ENCODE measurements at places on chromosomes 13 and 19.

DNA sequence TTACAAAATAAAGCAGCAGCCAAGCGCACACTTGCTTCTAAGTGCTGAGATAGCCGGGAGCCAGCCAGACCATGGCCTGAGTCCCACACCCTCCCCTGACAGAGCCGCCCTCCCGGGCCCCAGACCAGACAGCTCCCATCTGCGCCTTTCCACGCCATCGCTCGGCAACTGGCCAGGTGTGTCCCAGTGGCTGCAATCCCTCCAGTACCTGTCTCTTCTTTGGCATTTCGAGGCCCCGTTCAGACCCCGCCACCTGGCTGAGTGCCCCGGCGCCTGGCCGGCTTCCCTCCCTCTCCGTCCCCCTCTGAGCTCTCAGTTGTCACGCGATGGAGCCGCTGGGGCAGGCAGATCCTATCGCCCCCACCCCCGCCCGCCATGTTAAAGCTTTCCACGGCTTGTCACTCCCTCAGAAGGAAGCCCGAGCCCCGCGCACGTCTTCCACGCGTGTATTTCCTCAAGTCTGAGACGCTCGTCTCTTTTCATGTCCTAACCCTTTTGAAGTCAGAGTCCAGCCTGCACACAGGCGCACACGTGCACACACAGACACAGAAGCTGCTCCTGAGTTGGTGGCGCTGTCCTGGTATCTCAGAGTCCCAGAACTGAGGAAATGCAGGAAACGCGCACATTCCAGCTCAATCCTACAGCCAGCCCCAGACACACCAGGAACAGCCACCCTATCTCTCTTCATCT is 7.9 kb downstream of the MLLT1 start:
- DNase-seq = no peak

DNA sequence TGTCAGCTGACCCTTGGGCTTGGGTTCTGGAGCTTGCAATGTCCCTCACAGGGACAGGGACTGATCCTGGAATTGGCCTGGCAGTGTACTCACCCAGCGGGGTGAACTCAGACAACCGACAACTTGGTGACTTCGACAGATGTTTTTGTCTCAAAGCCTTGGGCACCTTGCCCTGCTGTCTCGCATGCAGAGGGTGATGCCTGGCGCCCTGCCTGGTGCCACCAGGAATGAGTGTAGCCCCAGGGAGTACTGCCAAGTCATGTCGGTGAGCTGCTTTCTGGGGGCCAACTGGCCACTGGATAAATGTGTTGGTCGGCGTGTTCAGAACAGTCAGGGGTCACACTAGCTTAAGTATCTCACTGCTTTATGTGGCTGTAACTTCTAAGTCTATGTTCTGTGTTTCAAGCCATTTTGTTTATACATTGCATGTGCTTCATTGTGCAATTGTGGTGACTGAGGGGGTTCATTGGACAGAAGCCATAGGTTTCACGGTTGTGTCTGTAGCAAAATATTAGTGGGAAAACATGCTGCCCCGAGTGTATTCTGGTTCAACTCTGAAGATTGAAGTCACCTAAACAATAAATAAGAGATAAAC is 96.3 kb upstream of the TNFSF11 start:
- no peak for DNase-seq

- no peak for DNase-seq
Observed at GRCh38 chr19:8501516-8501915, 924 bp downstream of the PRAM1 start.

GRCh38 chr19:17339088-17339741 is 1.9 kb downstream of the GTPBP3 start:
- peak; percentile 62 for DNase-seq

DNA sequence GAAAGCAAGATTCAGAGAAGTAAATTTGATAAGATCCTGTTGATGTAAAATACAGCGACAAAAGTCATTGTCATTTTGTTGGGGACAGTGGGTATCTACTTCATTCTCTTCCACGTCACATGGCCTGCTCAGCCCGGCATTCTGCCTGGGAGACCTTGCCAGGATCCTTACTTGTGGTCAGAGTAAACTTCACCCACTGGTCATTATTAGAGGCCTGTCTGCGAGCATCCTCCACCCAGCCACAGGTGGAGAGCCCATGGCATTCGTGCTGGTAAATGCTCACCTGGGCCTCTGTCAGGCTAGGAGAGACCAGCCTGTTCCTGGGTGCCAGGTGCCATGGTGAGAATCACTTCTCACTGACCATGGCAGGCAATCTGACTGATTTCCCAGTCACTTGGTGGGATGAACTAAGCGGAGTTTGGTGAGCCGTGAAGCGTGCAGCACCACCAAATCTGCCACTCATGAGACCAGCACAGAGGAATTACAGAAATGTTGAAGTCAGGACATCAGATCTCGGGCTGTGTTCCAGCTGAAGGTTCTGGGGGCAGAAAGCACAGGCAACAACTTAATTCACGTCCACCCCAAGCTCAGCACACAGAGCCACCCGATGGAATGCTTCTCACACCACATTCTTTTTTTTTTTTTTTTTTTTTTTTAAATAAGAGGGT is 107.0 kb downstream of the SIPA1L3 start:
- no peak for DNase-seq

DNA sequence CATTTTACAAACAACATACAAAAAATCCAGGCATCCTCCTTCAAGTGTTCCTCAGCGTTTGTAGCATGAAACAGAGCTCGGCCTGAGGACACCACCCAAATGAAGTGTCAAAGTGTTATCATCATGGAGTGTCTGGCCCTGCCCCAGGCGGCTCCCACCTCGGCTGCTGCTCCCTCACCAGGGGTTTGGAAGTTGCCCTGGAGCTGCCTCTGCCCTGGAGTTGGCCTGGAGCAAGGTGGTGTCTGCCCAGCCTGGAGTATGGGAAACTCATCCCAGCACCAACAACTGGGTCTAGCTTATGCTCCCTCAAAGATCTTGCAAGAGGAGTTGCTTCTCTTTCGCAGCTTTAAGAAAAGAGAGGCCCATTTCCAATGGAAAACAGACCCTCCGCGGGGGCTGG is 120.4 kb downstream of the FOXO1 start:
- no peak for DNase-seq

DNA sequence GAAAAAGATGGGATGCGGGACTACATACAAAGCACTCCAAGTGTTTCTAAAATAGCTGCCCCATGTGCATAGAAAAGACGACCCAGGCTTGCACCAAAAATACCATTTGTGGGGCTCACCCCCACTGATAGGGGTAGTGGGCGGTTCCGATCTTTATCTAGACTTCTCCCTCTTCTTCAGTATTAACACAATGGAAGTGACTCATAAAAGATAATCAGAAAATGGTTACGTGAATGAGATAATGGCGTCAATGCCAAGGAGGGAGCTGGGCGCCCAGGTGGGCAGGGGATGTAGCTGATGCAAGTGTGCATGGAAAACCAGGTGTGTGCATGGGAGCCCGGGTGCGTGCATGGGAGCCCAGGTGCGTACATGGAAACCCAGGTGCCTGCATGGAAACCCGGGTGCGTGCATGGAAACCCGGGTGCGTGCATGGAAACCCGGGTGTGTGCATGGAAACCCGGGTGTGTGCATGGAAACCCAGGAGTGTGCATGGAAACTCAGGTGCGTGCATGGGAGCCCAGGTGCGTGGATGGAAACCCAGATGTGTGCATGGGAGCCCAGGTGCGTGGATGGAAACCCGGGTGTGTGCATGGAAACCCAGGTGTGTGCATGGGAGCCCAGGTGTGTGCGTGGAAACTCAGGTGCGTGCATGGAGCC is 32.7 kb downstream of the LAMP1 start:
- no peak for DNase-seq

DNA sequence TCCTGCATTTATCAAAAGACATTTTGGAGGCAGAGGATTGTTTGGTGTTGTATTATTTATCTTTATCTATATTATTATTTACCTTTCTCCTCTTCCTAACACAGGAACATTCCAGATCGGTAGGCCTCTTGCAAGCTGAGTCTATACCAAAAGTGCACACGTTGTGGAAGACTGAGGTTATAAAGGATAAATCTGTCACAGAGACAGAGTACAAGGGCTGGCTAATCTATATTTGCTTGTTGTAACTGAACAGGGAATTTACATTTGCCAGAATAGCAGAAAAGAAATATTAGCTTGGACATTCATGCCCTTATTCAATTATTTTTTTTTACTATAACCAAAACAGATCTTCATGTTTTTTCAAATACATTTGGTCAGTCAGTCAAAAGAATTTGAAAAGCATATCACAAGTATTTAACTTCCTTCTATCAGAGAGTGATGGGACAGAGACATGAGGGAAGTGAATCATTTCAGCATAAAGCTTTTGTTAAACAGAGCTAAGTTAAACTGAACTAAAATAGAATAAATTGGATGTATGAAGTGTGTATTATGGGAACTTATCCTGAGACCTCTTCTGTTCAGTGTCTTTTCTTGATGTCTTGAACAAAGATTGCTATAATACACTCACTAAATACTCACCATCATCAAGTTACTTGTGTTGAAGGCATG is 352.5 kb downstream of the DNAJC15 start:
- DNase-seq = no peak

- no peak for DNase-seq
Observed at GRCh38 chr13:84126671-84127171, 244.4 kb upstream of the SLITRK1 start.

DNA sequence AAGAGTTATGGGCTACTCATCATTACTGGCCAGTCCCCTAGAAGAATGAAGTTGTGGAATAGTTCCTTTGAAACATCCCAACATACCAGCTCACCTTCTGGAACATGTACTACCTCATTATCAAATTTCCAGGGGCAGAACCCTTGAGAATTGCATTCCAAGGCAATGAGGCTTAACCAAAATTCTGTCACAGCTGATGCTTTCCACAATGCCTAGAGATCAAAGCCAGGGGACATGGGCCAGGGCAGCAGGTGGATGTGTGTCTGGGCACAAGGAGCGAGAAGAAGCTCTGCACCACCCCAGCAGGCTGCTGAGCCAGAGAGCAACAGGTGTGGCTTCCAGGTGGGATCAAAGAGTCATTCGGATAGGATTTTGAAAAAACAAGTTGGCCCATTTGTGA is 362.1 kb downstream of the EFNB2 start:
- no peak for DNase-seq

DNA sequence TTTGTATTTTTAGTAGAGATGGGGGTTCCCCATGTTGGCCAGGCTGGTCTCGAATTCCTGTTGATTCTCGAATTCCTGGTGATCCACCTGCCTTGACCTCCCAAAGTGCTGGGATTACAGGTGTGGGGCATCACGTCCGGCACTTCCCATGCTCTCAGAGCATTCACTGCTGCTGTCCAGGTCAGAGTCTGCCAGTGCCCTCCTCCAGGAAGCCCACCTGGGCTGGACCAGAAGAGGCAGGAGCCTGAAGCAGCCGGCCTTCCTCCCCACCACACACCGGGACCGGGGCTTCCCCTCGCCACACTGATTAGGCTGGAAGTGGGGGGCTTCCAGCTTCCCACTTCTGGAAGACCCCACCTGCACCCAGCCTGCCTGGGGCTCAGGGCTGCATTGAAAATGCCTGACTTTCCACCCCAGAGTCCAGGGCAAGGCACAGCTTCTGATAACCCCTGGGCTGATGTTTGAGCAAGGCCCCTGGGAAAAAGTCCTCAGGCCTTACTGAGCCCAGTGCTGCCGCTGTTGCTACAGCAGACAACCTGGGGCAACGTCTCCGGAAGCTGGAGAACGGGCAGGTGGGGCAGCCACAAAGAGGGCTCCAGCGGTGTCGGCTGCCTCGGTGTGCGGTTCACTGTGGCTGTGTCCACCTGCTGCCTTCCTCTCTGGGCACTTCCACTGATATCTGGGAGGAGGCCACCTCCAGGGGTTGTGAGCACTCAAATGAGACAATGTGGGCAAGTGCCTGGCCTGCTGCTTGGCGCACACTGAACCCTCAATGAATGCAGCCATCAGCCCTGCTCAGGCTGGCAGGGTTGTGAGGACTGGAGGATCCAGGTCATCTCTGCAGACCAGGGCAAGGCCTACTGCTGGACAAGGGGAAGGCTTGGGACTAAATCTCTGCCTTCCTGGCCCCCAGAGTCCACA is 22.6 kb downstream of the CEBPA start:
- DNase-seq = no peak

DNA sequence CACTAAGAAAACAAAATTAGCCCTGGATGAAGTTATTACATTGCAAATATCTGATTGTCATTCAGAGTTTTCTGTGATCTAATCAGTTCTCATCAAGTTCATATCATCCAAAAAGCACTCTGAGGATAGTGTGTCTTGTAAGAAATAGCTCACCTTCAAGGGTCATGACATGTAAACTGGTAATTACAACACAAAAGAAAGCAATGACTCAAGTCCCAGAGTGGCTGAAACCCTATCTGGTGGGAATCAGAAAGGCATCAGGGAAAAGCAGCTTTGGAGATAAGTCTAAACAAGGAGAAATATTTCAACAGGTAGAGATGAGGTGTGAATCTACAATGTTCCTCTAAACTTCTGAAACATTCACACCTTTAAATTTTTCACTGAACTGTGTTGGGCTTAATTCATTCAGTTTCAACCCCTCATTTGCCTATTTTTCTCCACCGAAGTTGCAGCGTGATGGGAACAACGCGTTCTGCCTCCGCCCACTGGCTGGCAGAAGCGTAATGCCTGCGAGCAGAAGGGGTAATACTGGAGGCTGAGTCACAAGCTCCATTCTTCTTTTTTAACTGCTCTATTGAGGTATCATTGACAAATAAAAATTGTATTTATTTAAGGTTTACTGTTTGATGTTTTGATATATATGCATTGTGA is 155.2 kb upstream of the IPO5 start:
- no peak for DNase-seq

- no peak for DNase-seq
Observed at GRCh38 chr19:33345163-33345562, 28.3 kb upstream of the CEBPG start.

- DNase-seq = no peak
Observed at GRCh38 chr13:31594056-31594455, 145.3 kb upstream of the RXFP2 start.

DNA sequence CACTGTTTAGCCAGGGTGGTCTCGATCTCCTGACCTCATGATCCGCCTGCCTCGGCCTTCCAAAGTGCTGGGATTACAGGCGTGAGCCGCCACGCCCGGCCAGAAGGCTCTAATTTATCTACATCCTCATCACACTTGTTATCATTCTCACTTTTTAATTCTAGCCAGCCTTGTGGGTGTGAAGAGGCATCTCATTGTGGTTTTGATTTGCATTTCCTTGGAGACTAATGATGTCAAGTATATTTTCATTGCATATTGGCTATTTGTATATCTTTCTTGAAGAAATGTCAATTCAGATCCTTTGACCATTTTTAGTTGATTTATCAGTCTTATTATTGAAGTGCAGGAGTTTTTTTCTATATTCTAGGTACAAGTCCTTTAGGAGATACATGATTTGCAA is 27.7 kb upstream of the HIF3A start:
- no peak for DNase-seq

DNA sequence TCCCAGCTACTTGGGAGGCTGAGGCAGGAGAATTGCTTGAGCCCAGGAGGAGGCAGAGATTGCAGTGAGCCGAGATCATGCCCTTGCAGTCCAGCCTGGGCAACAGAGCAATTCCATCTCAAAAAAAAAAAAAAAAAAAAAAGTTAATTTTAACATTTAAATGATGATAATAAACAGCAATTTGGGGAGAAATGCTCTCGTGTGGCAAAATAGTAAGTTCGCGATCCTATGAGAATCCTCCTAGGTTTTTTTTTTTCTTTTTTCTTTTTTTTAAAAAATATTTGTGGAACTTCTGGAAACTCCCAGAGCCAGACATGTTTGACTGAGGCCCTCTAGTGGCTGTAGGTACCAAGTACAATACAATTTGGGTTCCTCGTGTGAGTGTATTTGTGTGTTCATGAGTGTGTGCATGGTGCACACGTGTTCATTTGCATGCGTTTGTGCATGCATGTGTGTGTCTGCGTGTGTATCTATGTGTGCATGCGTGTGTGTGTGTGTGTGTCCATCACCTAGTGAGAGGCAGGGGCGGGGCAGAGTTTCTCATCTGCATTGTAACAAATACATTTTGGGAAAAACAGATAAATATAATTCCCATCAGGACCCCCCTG is 31.2 kb downstream of the TMPRSS9 start:
- DNase-seq = no peak
